ENCODE measurements at places on chromosomes 6 and 20.

DNA sequence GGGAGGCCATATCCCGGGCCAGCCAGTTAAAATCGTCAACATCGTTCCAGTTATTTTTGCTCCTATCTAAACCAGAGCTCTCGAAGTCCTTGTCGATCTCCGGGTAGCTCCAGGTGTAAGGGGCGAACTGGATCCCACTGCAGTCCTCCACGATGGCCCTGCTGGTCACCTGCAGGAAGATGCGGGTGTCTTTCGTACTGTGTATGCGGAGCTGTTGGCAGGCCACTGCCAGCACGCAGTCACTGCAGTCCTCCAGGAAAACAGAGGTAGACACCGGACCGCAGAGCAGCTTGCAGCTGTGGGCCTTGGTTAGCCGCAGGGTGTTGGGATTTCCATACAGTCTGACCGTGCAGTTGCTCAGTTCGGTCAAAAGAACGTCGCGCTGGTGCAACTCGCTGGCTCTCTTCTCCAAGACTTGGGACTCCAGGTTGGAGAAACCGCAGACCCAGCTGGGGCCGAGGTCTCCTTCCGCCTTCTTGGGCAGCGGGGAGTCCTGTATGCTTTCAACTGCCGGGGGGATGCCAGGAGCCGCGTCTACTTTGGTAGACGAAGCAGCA, 742 bp downstream of the TBCC start:
- peak; percentile 96 for DNase-seq

DNA sequence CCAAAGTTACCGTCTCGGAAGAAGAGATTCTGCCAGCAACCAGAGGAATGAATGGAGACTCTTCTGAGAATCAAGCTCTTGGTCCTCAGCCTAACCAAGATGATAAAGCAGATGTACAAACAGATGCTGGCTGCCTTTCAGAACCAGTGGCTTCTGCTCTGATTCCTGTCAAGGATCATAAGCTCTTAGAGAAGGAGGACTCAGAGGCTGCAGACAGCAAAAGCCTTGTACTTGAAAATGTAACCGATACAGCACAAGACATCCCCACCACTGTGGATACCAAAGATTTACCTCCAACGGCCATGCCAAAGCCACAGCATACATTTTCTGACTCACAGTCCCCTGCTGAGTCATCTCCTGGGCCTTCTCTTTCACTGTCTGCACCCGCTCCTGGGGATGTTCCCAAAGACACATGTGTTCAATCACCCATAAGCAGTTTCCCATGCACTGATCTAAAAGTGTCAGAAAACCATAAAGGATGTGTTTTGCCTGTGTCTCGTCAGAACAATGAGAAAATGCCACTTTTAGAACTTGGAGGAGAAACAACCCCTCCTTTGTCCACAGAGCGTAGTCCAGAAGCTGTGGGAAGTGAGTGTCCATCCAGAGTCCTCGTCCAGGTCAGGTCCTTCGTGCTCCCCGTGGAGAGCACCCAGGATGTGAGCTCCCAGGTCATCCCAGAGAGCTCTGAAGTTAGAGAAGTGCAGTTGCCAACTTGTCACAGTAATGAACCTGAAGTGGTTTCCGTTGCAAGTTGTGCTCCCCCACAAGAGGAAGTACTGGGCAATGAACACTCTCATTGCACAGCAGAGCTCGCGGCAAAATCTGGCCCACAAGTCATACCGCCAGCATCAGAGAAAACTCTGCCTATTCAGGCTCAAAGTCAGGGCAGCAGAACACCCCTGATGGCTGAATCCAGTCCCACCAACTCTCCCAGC, 109.6 kb downstream of the RTN4IP1 start:
- DNase-seq, result peak; percentile 82

DNA sequence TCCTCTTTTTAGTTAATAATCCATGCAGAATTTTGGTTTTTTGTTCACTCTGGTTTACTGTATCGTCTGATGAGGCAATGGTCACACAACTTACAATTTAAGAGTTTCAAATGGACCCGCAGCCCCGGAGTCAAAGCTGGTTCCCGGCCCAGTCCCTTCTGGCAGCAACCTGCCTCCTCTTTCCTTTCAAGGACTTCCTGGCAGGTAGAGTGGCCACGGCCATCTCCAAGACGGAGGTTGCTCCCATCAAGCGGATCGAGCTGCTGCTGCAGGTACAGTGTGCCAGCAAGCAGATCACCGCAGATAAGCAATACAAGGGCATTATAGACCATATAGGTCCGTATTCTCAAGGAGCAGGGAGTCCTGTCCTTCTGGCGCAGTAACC, 218.2 kb downstream of the GJA1 start:
- no peak for DNase-seq

- no peak for DNase-seq
Observed at GRCh38 chr6:99522531-99522930, 7.3 kb upstream of the USP45 start.

GRCh38 chr6:154386848-154387717, 30.5 kb upstream of the IPCEF1 start:
- DNase-seq, result no peak

- no peak for DNase-seq
Observed at GRCh38 chr6:35754452-35755277, 17.8 kb downstream of the ARMC12 start.

GRCh38 chr20:36532822-36533221, 8.5 kb upstream of the MYL9 start:
- DNase-seq, result no peak

DNA sequence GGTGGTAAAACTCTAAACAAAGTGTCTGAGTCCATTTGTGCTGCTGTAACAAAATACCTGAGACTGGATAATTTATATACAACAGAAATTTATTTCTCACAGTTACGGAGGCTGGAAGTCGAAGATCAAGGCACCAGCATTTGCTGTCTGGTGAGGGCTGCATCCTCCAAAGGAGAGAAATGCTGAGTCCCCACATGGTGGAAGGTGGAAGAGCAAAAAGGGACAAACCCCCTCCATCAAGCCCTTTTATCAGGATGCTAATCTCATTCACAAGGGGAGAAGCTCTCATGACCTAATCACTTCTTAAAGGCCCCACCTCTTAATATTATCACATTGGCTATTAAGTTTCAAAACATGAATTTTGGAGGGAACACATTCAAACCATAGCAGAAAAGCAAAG, 55.9 kb upstream of the SYNJ2 start:
- DNase-seq, result no peak

- DNase-seq, result no peak
Observed at GRCh38 chr20:53738945-53739798, 145.5 kb upstream of the ZNF217 start.

DNA sequence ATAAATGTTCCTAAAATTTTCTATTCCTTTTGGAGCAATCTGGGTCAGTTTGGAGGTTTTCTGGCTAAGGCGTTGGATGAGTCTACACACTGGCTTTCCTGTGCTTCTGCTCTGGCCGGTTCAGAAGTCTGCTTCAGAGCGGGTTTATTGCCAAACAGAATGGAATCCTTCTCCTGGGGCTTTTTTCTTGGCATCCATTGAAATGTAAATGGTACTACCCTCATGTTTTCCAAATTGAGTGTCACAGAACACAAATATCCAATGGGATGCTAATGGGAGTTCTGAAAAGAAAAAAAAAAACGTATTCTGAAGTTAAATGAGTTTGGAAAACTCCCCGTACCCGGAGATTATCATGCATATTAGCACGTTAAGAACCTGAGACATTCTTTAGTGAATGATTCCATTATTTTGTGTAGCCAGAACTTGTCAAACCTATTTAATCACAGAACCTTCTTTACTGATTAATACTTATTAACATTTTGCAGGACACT, 930.3 kb downstream of the QKI start:
- no peak for DNase-seq

DNA sequence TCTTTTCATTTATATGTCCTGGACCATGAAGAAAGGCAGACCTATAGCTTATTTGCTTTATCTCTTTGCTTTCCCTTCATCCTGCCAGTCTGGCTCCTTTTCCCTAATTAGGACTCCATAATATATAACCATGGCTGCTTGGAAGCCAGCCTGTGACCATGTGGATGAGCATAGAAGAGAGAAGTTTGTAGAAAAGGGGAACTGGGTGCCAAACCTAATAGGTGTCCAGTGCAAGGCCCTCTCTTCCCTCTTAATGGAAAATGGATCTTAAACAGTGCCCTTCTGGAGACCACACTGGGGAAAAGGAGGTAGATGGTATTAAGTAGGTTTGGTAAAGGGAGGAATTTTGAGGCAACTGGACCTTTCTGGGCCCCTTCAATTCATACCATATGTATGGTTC, 16.7 kb upstream of the OSTM1 start:
- DNase-seq, result no peak

DNA sequence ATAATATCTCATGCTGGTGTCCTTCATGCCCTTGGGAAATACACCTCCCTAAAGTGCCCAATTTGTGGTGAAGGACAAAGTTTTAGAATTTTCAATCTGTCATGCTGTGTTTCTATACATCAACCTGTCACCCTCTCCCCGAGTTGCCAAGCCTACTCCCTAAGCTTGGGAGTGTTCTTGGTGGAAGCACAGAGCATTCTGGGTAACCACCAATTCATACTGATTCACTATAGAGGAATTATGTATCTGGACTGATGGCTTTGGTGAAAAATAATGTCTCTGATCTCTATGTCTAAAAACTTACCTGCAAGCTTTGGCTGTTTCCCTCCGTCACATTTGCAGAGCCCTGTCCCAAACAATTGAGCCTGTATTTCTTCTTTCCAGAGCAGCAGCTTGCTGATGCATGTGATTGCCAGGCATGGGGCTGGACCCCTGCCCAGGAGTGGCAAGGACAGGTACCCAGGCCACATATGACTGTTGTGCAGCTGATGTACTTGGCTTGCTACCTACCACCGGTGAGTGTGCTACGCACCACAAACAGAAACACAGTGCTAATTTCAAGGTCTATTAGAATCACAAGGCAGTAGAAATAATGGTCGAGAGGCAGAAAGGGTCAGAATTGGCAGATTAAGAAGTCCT, 202.8 kb upstream of the CITED2 start:
- DNase-seq, result no peak

DNA sequence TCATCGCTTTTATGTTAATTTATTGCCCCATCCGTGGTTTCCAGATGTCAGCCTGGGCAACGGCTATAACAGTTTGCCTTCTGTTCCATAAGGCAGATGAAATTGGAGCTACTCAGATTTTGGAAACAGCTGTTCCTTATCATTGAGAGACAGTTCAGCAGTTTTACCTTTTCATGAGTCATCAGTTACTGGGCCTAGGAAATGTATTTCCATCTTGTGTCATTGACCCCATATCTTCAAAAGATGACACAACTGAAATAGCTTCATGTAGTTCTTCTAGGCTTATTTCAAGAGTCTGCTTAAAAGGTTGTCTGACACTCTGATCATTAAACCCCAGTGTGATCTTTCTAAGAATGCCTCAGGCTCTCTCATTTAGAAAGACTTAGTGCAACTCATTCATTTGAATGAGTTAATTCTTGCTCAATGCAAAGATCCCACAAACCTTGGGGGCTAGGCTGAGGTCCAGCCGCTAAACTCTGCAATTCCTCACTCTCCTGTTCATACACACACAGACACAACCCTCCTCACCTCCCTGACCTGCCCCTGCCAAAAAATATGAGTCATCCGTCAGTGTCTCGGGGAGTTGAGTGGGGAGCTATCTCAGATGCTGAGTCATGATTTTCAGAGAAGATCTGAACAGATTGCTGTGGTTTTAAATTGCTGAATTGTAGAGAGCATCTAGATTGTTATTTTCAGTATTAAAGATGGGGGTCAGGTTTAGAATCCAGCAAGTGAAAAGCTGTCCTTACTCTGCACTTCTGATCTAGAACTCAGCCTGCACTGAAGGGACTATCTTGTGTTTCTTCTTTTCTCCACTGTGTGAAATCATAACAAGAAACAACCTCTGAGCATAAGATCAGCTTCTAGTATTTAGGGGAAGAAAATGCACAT, 61.8 kb downstream of the RPP40 start:
- DNase-seq, result peak; percentile 89

- peak; percentile 65 for DNase-seq
Observed at GRCh38 chr6:165266191-165266590, 43.2 kb downstream of the C6orf118 start.

GRCh38 chr6:107684996-107685395, 139.1 kb downstream of the SCML4 start:
- DNase-seq, result no peak

DNA sequence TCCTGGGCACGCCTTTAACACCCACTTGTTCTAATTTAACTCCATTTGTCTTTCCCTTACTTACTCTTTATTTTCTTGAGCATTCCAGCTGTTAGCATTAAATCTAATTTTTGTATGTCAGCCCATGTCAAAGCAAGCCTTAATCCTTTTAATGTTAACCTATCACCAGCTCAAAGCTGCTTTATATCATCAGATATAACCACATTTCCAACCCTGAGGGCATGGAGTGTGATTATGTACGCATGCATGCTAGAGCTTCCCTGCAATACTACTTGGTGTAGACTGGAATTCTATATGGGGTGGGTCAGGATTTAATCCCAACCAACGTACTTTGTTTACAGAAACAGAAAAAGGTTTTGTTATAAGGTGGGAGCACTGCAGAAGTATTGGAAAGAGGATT, 139.4 kb upstream of the HMGN3 start:
- DNase-seq, result no peak

GRCh38 chr6:70860045-70860444, 96.8 kb downstream of the B3GAT2 start:
- no peak for DNase-seq

DNA sequence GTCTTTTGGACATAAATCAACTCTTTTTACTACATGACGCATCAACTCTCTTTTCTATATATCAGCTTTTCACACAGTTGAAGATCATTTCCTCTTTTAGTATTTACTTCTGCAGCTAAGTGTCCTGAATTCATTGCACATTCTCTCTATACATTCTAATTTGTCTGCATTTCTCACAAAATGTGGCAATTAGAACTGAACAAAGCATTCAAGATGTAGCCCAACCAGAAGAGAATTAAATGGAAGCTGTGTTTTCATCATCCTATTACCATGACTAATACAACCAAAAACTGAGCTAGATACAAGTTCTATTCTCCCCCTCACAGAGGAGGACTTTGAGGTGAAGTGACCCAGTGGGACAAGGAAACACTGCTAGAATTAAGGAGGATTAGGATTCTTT, 86.9 kb downstream of the PLCG1 start:
- DNase-seq, result no peak

All from myocyte (in vitro differentiated cells).